ENCODE measurements at places on chromosomes 5 and 9. TPM values are rescaled to one million over a fixed set of nuclear protein-coding genes. Genes with fewer than 3 reads are reported as not detected.

The SPATA31A6 gene
- not detected for total RNA-seq

The PSAT1 gene
- 115 TPM for total RNA-seq

The PURA gene
- total RNA-seq = 19.0 TPM

The OBP2B gene
- total RNA-seq = not detected

The BSPRY gene
- not detected for total RNA-seq

The GRM6 gene
- not detected for total RNA-seq

The MAST4 gene
- total RNA-seq = 10.5 TPM

The FBP2 gene
- total RNA-seq = not detected

The SMIM33 gene
- total RNA-seq = not detected

The ENTREP1 gene
- total RNA-seq = under 0.01 TPM

The C7 gene
- under 0.01 TPM for total RNA-seq

The STKLD1 gene
- total RNA-seq = 0.99 TPM

The KCNV2 gene
- total RNA-seq = not detected

The BRD8 gene
- total RNA-seq = 38.5 TPM

The GCNT4 gene
- total RNA-seq = 1.8 TPM

The CSF1R gene
- not detected for total RNA-seq

The MYMK gene
- total RNA-seq = not detected

The LSM11 gene
- 2.1 TPM for total RNA-seq

The C5orf58 gene
- not detected for total RNA-seq

The SHOC1 gene
- total RNA-seq = under 0.01 TPM

The DND1 gene
- under 0.01 TPM for total RNA-seq

The APBA1 gene
- total RNA-seq = 8.8 TPM

The WDR31 gene
- 4.0 TPM for total RNA-seq

The SLC6A19 gene
- total RNA-seq = not detected

The CTXN3 gene
- not detected for total RNA-seq

The CERCAM gene
- total RNA-seq = 64.2 TPM

The SPINK4 gene
- total RNA-seq = not detected

The IL13 gene
- total RNA-seq = not detected

The STK32A gene
- total RNA-seq = 2.8 TPM

The ADAMTS13 gene
- total RNA-seq = 3.1 TPM

Data from fibroblast of lung (primary cell).